Stimulated activated CD4-positive, alpha-beta T cell treated with anti-CD3 and anti-CD28 coated beads, TNF-alpha, amount 100 ng/mL, for 4 hours (primary cell): ENCODE measurements at places on chromosomes 1 and 21.

- no peak for DNase-seq
These were observed 34.5 kb upstream of the LBR start for GRCh38 chr1:225462429-225462713.

- no peak for DNase-seq
These were observed 682.4 kb downstream of the ADGRL2 start for GRCh38 chr1:82483146-82483545.

- no peak for DNase-seq
These were observed 5.1 kb upstream of the TIAM1 start for GRCh38 chr21:31349208-31349607.

DNA sequence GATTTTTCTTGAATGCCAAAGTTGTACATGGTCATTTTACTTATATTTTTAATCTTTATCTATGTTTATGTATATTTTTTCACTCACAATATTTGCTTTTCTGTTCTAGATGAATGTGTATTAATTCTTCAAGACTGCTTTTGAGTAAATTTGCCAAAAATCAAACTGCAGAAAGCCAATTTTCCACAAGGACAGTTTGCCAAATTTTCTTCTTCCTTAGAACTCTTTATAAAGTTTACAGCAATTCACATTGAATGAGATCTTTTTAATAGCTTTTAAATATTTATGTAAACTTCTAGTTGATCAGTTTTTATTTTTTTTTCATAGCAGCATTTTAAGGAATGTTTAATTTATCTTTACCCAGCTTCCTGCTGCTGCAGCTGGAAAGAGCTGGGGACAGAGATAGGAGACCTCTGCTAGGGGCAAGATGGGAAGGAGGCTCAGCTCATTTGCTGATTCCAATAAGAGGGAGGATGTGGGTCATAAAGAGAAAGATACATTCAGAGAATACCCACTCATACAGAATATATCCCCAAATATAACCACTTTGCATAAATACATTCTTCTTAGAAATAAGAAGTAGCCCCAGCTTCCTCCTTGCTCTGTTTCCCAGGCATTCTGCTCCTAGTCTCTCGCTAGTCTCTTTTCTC, 93.0 kb downstream of the ODF2L start:
- DNase-seq = no peak

GRCh38 chr1:209425959-209426358, 157.6 kb upstream of the CAMK1G start:
- no peak for DNase-seq

GRCh38 chr1:70707214-70707613, 296.1 kb downstream of the CTH start:
- no peak for DNase-seq

GRCh38 chr1:57007948-57008347, 42.1 kb upstream of the C8B start:
- no peak for DNase-seq

DNA sequence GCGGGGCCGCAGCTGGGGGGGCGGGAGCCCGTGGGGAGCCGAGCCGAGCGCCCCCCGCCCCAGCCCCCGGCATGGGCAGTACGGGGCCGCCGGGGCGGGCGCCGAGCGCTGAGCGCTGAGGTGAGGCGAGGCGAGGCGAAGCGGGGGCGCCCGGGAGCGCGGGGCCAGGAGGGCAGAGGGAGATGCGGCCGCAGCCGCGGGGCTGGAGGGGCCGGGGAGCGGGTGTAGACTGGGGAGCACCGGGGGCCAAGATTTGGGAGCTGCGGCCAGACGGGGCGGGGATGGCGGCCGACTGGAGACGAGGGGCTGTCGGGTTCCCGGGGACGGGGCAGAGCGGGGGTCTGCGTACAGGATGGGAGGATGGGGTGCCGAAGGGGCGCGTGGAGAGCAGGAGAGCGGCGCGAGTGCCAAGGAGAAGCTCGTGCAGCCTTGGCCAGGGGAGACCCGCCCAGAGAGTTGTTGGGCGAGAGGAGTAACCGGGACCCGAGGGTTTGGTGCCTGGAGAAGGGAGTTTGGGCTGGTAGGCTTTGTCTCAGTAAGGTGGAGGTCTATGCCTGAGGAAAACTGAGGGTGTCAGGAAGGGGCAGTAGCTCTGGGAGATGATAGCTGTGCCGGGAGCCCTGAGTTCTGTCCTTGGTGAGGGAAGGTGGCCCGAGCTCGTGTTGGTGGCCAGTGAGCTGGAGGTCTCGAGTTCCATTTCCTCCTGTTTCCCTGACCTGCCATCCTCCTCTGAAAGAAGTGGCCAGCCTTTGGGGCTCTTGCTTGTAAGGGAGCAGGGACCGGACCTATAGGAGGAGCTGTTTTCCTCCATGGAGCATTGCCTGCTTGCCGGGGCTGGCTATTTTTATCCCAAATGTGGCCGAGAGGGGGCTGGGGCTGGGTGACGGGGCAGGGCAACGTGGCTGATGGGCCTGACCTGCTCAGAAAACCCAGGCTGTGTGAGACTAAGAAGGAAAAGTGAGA, 539 bp downstream of the ATP8B2 start:
- no peak for DNase-seq

DNA sequence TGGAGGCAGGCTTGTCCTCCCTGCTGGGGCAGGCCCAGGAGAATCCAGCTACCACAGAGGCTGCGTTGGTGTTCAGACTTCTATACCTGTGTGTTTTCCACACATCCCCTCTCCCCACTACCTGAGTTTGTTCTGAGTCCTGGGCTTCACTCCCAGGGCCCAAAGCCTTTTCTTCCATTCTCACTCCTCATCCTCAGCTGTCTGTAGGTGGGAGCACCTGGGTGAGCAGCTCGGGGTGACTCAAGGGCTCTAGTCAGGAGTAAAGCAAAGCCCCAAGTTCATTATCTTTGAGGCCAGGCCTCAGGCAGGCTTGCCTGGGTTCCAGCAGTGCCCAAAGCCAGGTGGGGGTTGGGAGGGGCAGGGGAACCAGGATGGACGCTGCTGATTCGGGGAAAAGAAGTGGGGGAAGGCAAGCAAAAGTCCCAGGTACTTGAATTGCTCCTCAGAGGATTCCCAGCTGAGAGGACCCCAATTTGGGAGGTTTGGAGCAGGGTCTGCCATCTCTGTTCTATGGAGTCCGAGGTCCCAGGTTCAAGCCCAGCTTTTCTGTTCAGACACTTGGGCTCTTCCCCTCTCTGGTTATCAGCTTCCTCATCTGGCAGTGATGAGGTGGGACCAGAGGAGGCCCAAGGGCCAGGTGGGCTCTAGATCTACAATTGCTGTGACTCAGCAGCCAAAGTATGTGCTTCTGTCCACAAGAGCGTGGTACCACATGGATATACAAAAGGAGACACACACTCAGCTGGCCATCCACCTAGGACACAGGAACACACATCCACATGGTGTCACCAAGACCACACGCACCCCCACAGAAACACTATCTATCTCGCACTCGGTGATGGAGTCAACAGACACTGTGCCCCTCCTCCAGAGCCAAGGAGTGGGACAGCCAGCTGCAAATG, 5.8 kb upstream of the PTPN7 start:
- DNase-seq = no peak

DNA sequence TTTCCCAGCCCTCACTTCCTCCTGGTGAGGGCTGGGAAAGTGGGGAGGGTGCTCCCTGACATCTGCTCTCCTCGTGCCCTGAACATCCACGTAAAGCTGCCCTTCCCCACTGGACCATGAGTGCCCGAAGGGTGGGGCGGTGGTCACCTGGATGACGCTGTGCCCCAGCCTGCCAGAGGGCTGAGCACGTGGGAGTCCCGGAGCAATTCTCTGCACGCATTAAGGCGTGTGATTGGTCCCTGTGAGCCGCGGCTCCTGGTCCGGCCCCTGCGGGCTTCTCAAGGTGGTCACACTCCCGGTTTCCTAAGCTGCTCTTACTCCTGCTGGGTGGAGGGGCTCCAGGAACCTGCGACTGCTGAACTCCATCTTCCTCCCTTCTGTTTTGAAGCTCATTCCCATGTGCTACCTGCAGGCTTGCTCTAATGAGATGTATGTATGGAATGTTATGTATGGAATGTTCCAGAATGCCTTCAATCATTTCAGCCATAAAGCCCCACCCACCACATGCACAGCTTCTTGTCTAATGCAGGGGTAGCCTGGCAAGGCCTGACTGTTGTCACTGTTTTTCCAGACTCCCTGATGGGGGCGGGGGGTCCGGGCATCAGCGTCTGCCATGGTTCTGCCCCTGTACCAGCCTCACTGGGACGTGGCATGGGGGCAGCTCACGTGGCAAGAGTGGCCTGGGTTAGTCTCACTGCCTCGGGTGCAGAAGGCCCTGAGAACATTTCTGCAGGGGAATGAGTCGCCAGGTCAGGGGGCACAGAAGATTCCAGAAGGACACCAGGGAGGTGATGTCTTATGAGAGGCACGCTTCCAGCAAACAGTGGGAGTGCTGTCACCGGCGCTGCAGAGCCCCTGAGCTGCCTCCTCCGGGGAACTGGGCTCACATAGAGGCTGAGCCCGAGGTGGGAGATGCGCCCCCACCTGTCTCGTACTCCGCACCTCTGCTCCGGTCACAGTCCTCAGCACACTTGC, 19.4 kb downstream of the KRTAP10-1 start:
- DNase-seq = no peak

- no peak for DNase-seq
These were observed 1.5 kb downstream of the MRPL55 start for GRCh38 chr1:228107636-228108035.

DNA sequence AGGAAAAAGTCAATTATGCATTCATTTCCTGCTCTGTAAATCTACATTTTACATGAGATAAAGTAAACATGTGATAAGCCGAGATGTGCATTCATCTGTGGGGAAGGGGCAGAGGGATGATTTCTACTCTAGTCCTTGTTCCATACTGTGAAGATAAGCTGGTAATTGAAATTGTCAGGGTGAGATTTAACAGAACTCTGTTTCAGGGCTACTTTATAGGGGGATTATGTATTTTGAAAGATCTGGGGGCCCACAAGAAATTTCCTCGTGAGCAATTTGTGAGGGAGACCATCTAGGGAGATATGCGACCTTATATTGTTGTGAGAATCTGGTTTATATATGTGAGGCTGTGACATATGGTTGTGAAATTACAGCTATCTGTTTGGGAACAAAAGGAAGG, 73.1 kb upstream of the KCNK1 start:
- DNase-seq = no peak

GRCh38 chr21:29449306-29449950, 150.7 kb downstream of the BACH1 start:
- DNase-seq = no peak

- no peak for DNase-seq
These were observed 44.9 kb upstream of the LIN9 start for GRCh38 chr1:226353698-226354525.

- DNase-seq = no peak
These were observed 125.5 kb downstream of the PTPN14 start for GRCh38 chr1:214425716-214426425.

DNA sequence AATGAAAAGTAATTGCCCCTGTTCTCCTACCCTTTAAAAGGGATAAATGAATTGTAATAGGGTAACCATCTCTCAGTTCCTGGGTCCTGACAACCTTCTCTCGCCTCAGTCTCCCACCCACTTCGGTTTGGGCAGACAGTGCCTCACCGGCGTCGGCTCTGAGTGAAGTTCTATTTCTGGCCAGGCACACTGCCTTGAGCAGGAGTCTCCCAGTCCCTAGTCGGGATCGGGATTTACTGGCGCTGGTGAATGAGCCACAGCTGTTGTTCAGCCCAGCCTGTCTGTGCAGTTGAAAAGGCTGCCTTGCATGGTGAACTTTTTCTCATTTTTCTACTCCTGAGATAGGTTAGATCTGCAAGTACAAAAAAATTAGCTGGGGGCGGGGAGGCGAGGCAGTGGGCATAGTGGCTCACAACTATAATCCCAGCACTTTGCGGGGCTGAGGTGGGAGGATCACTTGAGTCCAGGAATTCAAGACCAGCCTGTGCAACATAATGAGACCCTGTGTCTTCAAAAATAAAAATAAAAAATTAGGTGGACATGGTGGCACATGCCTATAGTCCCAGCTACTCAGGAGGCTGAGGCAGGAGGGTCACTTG, 7.4 kb downstream of the PLEKHM2 start:
- DNase-seq = no peak
